NCI-H510A (cell line): ENCODE measurements at places on chromosomes 16 and 17.

DNA sequence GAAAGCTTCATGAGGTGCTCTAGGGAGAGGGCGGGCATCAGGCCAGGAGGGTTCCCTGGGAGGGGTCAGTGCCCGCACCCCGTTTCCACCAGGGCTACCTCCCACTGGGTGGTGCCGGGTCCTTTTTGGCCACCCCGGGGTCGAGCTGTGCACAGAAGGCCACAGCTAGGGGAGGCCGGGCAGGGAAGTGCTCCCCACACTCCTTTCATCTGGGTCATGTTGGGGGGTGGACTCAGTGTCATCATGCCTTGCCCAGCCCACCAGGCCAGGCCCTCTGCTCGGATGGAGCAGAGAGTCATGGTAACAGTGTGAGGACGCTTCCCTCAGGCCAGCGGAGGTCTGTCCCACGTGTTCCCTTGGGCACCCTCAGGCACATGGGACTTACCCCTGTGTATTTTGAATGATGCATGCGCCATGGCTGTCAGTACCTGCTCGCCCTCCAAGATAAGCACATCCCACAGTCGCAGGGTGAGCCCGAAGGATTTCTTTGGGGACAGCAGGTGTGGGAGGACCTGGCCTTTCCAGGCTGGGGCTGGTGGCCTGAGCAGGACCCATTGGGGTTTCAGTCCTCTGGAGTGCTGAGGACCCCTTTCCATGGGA, 46.4 kb downstream of the TNFRSF13B start:
- DNase-seq = no peak

DNA sequence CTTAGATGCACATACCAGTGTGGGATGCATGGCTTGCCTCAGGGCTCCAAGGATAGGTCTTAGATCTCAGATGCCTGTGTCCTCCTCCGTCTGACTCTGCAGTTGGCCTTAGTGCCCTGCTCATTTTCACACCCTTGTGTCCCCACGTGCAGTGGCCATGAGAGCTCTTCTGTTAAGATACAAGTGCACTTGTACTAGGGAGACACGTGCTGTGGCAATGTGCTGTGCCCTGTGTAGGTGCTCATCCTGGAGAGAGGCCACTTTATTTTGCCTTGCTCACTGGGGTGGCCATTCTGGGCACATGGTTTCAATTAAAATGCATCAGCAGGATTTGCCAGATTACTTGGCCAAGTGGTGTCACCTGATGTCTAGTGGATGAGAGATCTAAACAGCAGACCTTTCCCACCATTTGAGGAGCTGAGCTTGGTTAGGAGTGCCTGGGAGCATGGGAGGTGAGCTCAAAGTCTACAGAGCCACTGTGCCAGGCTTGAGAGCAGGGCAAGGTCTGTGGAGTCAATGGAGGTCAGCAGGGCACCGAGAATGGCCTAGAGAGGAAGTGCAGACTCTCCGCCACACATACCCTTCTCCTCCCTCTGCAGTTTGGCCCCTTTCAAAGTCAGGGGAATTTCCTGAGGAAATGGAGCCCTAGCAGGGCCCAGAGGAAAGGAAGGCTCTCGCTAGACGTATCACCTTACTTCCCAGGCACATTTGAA, 25.2 kb upstream of the SMPD3 start:
- no peak for DNase-seq

GRCh38 chr17:81309140-81309858, 14.2 kb upstream of the SLC38A10 start:
- peak; percentile 33 for DNase-seq

DNA sequence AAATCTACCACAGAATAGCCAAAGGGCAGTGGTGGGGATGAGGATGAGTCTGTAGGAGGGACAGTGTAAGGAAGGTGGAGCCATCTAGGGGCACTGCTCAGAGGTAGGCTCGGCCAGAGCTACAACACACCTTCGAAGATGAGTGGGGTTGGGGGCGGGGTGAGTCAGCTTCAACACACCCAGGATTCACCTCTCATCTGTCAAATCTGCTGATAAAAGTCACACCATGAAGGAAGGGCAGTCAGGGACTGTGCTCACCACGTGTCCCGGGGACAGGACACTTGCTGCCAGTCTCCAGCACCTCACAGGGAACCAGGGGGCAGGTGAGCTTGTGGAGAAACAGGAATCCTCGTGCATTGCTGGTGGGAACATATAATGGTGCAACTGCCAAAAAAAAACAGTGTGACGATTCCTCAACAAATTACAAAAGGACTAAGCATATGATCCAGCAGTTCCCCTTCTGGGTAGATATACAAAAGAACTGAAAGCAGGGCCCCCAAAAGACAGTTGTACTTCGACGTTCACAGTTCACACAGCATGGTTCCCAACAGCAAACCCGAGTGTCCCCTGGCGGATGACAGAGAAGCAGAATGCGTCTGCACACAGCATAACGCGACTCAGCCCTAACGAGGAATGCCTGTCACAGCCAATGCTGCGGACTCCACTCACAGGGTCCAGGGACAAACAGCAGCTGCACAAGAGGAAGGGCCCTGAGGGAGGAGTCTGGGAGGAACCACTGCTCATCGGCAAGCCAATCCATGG, 133.1 kb downstream of the ANKRD11 start:
- DNase-seq = peak; percentile 30

- DNase-seq = no peak
Measured at GRCh38 chr17:901964-902363, 77.6 kb downstream of the NXN start.

- peak; percentile 31 for DNase-seq
Measured at GRCh38 chr16:53022374-53022773, 30.3 kb downstream of the CHD9NB start.

DNA sequence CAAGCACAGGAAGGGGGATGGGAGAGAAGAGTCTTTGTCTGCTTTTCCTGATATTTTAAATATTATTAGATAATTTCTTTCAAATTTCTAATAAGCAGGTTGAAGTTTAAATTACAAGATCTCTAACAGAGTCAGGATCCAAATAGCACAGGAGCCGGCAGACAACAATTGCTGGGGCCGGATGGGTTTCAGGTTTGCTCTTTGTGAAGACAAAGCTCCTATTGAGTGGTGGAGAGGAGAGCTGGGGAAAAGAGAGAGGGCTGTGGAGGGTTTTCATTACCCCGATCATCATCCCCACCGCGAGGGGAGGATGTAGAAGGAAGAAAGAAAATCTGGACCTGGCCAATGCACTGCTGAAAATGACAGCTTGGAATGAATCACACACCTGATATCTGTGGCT, 197.3 kb downstream of the SOX9 start:
- DNase-seq = no peak
